ENCODE measurements at places on chromosomes 12 and 14. TPM values are rescaled to one million over a fixed set of nuclear protein-coding genes. Genes with fewer than 3 reads are reported as not detected.
A peak's percentile ranks its signal among the peaks of the same experiment; 100 is the strongest.

The BRMS1L gene
- 19.4 TPM for polyA plus RNA-seq

The CCDC198 gene
- polyA plus RNA-seq = 173 TPM

The PIANP gene
- 8.9 TPM for polyA plus RNA-seq

The SOAT2 gene
- polyA plus RNA-seq = 1.4 TPM

The TAS2R7 gene
- not detected for polyA plus RNA-seq

The TAS2R20 gene
- polyA plus RNA-seq = 1.1 TPM

- no peak for DNase-seq
Observed at GRCh38 chr12:124777399-124778372, 86.0 kb downstream of the SCARB1 start.

- no peak for DNase-seq
Observed at GRCh38 chr12:24133384-24133783, 183.9 kb upstream of the SOX5 start.

GRCh38 chr14:35046751-35047536, 872 bp downstream of the FAM177A1 start:
- peak; percentile 26 for DNase-seq

DNA sequence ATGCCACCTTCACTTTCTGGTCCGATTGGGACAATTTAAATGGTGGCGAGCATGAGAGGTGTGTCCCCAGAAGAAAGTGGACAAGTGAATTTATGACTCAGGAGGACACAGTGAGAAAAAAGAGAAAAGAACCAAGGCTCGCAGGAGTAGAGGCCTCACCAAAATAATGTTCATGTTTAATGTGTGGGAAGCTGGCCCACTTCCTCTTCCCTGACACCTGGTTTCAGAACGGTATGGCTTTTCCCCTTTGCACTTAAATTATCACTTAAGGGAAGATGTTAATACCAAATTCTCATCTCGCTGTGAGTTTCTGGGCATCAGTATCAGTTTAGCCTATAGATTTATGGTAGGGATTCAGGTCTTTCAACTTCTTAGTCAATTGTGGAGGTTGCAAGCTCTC, 226.4 kb downstream of the GLT1D1 start:
- DNase-seq = no peak

DNA sequence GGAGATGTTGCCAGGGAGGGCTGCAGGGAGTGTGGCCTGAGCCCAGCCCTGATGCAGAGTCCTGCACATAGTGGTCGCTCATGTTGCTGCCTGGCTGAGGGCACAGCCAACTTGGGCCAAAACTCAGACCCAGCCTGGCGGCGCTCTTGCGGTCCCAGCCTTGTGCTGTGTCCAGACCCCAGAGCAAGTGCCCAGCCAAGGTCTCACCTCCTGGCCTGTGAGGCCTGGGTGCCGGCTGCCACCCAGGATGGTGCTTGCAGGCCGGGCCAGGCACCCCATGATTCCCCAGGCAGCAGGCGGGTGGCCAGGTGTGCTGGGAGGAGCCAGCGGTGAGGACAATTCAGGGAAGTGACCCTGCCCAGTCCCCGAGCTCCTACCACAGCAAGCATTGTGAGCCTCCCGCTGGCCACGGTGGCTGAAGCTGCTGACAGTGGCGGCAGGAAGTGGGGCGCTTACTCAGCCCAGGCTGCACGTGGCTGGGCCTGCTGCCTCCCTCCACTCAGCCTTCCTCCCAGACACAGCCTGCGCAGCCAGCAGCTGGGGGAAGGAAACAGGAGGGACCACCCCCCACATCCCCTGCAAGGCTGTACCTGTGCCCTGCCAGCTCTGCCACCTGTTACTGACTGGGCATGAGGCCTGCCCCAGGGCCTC, 17.7 kb upstream of the PGF start:
- DNase-seq = no peak

GRCh38 chr12:11849757-11850504, 200.5 kb downstream of the ETV6 start:
- no peak for DNase-seq

GRCh38 chr12:53964315-53964713, 8.6 kb upstream of the HOXC11 start:
- DNase-seq = no peak

DNA sequence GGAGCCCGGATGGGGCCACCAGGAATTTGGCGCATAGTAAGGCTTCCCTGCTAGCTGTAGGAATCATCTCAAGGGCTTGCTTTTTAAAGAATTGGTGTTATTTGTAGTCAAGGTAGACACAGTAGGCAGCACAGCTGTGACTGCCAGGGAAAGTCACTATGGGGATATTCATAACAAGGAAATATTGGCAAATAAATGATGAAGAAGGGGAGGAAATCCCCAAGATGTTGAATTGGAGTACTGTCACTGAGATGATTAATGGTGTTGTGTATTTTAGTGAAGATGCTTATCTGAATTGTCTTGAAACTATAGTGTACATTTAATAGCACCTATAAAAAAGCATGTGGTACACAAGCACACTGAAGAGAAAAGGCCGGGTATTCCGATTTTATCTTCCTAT, 118.9 kb downstream of the NPAS3 start:
- DNase-seq = no peak

GRCh38 chr12:52703878-52704277, 554 bp upstream of the KRT77 start:
- DNase-seq = no peak

DNA sequence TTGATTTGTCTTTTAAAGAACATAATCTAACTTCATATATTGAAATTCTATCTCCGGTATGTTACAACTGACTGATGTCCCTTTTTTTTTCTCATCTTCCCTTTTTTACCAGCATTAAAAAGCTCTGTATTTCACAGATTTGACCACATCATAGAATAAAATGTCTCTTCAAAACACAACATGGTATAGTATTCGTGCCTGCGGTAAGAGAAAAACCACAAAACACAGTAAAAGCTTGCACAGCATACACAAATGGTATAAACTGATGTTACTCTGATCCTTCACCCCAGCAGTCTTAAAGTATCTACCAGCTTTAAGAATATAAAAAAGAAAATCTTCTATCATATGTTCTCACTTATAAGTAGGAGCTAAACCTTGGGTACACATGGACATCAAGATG, 83.4 kb downstream of the HECTD1 start:
- no peak for DNase-seq

GRCh38 chr12:101935890-101936746, 58.7 kb downstream of the DRAM1 start:
- DNase-seq = no peak

DNA sequence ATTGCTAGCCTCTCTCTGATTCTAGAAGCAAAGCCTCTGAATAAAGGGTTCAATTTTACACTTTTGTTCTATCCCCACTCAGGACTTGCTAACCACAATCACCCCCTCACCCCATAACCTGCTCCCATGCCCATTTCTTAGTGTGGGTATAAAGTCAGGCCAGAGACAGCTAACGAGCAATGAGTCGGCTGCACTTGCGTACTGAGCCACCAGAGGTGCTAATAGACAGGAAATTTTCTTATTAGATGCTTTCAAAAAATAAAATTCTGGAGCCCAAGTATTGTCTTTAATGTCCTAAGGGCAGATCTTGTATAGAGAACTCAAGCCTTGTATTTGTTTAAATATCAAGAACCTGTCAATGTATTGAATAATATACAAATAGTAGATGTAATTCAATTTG, 256.9 kb downstream of the SYT1 start:
- no peak for DNase-seq

GRCh38 chr14:50812856-50813543, 18.0 kb downstream of the NIN start:
- DNase-seq = no peak

- DNase-seq = no peak
Observed at GRCh38 chr12:43852744-43853143, 16.9 kb downstream of the TMEM117 start.
